ENCODE measurements at places on chromosomes 4 and X.
A peak's percentile ranks its signal among the peaks of the same experiment; 100 is the strongest.

GRCh38 chr4:16684097-16684496 lies 214.3 kb downstream of the LDB2 start:
- DNase-seq: no peak

GRCh38 chr4:168587411-168588125 lies 90.7 kb downstream of the PALLD start:
- DNase-seq: no peak

GRCh38 chr4:13647031-13647430 lies 19.5 kb upstream of the BOD1L1 start:
- no peak for DNase-seq

DNA sequence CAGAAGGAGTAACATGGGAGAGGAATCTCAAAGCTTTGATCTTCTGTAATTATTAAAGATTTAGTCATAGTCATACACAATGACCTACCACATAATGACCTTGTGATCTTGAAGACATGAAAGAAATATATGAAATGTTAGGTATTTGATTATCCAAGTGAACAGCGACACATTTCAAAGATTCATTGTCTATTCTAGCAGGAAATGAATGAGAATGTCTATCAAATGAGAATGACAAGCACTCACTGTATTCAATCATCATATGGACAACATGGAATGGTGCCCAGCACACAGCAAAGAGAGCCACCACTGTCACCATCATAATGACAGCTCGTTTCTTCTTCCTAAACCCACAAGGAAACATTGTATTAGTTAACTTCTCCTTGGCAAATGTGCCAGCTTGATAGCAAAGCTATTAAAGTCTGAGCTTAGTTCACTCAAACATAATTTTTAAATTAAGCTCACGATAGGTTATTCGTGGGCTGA lies 50.6 kb downstream of the QRFPR start:
- DNase-seq: no peak

DNA sequence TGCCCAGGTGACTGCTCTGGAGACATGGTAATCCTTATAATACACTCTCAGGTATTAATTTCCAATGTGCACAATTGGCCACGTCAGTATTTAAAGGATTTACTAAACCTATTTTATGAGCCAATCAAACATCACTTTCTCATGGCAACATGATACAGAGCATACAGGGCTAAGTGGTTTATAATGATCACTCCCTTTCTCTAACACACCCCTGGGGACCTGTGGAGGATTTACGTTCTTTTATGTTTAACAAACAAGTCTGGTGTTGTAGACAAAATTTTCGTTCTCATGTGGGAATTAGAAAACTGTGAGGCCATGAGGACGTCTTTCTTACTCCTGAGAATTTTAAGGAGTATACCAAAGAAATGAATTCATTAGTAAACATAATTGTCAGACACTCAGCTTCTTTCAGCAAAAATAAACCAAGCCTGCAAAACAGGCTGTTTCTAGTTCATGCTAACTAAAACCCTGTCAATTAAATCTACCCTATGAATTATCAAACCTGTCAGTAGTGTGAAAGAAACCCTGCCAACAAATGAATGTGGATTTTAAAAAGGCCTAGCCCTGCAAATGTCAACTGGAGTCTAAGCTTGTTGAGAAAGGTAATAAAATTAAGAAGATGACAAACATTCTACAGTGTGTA lies 155.8 kb downstream of the PDGFC start:
- no peak for DNase-seq

GRCh38 chr4:147366164-147366563 lies 114.7 kb upstream of the EDNRA start:
- DNase-seq: no peak

DNA sequence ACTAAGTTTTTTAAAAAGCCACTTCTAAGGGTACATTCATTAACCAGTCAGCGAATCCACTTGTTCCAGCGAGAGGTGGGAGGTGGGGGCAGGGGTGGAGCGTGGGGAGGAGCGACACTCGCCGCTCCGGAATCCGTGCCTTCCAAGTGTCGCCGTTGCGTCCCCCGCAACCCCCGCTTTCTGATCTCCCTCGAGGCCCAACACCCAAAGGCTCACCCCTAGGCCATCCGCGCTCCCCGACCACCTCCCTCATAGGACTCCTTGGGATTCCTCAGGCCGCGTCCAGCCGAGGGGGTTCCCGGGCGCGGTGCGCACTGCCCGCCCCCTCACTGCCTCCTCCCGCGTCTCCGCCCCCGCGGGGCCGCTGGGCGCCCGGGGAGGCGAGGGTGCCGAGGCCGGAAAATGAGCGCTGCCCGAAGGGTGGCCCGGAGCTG lies 108.1 kb upstream of the STOX2 start:
- no peak for DNase-seq

DNA sequence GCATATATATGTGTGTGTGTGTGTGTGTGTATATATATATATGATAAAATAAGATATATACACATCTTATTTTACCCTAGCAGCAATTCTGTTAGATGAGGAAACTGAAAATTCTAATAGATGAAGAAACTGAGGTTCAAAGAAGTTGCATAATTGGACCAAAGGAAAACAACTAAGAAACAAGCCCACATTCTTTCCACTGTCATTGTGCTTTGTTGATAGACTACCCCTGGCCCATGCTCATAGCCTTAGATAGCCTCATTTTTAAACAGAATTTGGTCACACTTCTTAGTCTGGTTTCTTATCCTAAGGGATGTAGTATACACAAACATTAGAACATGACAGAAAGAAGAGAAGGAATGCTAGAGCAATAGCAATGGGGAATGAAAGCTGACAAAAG lies 138.8 kb downstream of the NDST3 start:
- no peak for DNase-seq

GRCh38 chr4:7105276-7105675 lies 37.4 kb upstream of the GRPEL1 start:
- no peak for DNase-seq

DNA sequence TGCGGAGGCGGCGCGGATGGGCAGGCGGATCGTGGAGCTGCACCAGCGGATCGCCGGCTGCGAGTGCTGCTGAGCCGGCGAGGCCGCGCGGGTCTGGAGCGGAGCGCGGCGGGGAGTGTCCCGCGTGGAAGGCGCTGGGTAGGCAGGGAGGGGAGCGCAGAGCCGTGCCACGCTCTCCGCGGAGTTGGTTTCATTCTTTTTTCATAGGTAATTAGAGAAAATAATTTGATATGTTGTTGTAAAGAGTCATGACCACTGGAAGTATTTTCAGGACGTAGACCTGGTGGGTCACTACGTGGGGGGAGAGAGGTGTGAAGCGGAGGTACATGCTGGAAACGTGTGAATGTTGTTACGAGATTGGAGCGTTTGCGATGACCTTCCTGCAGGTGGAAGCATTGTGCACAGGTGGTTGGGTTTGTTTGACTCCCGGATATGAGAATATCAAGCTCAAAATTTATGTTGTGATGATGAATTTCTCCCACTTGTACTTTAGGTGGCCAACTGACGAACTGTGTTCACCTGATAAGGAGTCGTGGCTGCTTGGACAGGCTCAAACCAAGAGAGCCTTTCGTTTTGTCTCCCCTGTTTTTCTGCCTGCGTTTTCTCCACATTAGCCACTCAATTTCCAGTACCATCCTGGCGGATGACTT lies 19.1 kb upstream of the S100P start:
- peak; percentile 61 for DNase-seq

- DNase-seq: peak; percentile 70
These were observed 76.9 kb downstream of the CAMK2D start for GRCh38 chr4:113684534-113685091.

GRCh38 chr4:153528705-153529485 lies 62.7 kb downstream of the TMEM131L start:
- no peak for DNase-seq

GRCh38 chr4:38173935-38174518 lies 213.8 kb downstream of the PTTG2 start:
- no peak for DNase-seq

DNA sequence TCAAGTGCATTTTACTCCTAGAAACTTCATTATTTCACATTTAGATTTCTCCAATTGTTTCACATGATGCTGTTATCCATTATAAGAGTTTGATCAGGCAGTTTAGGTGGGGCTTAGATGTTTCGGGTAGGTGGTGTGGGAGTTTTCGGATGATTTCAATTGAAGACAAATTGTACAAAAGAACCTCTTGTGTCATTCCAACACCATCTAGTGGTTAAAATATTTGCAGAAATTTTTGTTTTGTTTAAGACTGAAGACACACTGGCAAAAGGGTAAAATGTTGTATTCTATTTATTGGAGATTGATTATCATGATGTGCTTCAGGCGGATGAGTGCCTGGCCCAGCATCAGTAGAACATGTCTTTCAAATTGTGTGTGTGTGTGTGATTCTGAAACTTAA lies 212.7 kb downstream of the SH3BGRL start:
- DNase-seq: no peak

GRCh38 chrX:129759576-129760061 lies 20.1 kb upstream of the SASH3 start:
- no peak for DNase-seq

DNA sequence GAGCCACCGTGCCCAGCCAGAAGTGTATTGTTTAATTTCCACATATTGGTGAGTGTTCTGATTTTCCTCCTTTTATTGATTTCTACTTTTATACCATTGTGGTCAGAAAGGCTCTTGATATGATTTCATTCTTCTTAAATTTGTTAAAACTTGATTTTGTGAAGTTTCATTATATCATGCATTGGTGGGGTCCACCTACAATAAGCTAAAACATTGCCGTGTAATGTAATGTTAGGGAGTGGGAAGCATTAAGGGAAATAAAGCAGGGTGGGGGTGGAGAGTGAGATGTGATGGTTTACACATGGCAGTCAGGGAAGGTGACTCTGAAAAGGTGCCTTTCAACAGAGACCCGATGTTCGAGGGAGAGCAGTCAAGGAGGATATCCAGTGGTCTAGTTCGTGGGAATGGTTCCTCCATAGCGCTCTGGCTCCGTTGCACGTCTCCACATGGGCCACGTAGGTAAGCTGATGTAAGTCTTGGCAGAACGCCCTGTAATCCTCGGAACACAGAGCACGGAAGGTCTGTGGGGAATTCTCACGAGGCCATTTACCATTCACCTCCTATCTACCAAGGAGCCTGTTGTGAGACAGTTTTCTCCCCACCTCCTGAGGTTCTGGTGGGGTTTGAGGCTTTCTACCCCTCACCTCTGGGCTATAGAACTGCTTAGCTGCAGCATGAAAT lies 7.7 kb upstream of the WDR13 start:
- peak; percentile 47 for DNase-seq

DNA sequence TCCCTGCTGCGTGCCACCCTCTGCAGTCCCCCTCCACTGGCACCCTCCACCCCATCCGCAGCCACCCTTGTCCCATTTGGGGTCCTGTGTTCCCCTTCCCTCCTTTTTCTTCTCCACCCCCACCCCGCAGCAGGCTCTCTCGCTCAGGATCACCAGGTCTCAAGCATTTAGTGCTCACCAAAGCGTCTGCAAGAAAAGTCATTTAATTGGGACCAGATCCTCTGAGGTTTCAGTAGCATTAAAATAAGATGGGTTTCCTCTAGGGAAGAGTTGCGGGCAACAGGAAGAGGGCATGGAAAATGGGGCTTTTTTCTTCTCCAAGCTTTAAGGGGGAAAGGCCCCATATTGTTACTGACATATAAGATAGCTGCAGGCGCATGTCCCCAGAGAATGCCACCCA lies 4.9 kb upstream of the HAUS7 start:
- DNase-seq: no peak

- DNase-seq: no peak
These were observed 39.5 kb downstream of the KANTR start for GRCh38 chrX:53133400-53133799.

DNA sequence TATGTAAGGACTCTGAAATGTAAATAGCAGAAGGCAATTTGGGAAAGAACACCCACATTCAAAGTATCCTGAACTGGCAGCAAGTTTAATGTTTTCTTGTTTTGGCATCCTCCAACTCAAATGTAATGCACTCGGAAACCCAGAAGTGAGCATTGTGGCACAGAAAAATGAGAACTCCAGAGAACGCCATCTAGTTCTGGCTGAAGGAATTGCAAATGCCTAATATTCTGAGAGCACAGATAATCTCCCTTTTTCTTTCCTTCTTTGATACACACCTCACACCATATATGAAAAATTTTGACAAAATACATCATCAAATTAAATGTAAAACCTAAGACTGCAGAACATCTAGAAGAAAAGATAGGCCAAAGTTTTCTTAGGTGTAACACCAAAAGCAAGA lies 52.1 kb downstream of the PWWP3B start:
- no peak for DNase-seq

GRCh38 chr4:102867278-102868152 lies 1.3 kb upstream of the CISD2 start:
- no peak for DNase-seq

DNA sequence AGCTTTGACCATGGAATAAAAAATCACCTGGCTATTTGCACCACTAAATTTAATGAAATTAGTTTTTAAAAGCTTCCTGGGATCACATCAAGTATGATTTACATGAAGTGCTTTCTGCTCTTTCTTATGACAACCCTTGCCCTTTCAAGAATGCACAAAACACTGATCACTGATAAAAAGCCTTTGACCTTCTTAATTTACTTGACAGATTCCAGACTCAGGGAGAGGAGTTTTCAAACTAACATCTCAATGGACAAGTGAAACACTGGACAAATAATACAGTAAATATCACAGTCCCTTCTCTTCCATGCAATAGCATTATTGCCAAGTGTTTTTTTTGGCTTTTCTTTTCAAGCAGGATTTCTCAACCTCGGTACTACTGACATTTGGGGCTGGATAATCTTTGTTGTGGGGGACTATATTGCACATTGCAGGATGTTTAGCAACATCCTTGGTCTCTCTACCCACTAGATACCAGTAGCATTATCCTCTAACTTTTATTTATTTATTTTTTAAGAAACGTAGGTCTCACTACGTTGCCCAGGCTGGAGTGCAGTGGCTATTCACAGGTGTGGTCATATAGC lies 86.3 kb downstream of the ZNF827 start:
- no peak for DNase-seq

DNA sequence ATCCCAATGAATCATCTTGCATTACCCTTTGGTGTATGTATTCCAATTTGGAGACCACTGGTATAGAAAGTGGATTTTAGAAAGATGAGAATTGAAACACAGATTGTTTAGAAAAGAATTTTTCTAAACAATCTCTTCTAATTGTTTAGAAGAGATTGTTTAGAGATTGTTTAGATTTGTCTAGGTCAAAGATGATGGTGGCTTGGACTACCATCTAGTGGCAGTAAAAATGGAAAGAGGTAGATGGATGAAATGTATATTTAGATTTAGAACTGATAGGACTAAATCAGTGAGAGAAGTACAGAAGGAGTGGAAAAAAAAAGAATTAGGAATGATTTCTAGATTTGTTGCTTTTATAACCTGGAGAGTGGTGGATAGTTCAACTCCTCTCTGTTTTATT lies 70.6 kb downstream of the ARSJ start:
- DNase-seq: no peak

GRCh38 chr4:6926681-6927478 lies 17.3 kb downstream of the TBC1D14 start:
- DNase-seq: peak; percentile 90

DNA sequence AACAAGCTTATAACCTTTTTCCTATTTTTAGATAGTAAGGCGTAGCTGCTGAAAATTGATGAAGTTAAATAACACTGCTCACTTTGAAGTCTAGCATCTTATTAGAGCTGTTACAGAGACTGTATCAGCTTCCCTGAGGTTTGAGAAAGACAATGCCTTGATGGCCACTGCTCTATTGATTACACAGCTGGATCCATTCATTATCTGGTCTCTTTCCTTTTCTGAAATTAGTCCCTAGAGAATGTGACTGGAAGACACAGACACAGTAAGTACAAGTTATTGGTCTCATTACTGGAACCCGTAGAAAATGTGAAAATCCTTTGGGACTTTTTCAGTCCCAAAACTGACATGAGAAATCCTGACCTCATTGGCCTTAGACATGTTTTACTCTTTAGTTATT lies 188.3 kb downstream of the NAF1 start:
- no peak for DNase-seq
